ENCODE measurements at places on chromosomes 12 and 14.
A peak's percentile ranks its signal among the peaks of the same experiment; 100 is the strongest.

DNA sequence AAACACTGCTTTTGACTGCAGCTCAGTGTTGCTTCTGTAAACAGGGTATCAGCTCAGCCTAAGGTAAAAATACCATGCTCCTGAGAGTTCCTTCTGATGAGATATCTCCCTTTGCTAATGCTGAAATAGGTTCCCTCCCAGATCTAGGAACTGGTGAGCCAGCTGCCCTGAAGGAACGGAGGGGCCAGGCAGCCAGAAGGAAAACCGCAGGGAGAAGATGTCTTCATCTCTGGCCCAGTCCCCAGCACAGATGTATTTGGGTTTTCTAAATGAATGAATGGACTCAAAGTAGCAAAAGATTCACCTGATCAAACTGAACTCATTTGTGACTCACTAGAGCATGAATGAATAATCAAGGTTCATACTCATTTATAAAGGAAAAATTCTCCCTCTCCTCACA is 247.8 kb downstream of the MSRB3 start:
- no peak for DNase-seq

GRCh38 chr12:24948420-24948756 is 513 bp downstream of the BCAT1 start:
- DNase-seq: peak; percentile 40

- no peak for DNase-seq
These were observed 232.1 kb downstream of the FOXN3 start for GRCh38 chr14:89184952-89185351.

- DNase-seq: no peak
These were observed 52.7 kb downstream of the SPPL3 start for GRCh38 chr12:120851444-120851843.

DNA sequence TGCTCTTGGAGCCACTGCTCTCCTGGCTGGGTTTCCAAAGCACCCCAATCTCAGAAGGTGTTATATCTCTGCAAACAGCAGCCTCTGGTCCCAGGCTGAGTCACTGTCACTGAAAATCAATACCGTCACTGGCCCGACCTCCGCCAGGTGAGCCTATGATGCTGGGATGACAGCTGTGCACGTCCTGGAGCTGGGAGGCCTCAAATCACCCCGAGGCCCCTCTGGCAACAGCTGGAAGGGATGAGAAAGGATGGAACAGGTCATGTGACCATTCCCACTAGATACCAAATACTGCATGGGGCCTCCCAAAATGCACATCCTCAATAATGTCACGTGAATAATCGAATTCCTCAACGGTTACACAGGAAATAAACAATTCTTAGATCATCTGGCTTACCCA is 190.8 kb downstream of the TTC7B start:
- no peak for DNase-seq

GRCh38 chr14:59303216-59303615 is 114.7 kb downstream of the DAAM1 start:
- no peak for DNase-seq

DNA sequence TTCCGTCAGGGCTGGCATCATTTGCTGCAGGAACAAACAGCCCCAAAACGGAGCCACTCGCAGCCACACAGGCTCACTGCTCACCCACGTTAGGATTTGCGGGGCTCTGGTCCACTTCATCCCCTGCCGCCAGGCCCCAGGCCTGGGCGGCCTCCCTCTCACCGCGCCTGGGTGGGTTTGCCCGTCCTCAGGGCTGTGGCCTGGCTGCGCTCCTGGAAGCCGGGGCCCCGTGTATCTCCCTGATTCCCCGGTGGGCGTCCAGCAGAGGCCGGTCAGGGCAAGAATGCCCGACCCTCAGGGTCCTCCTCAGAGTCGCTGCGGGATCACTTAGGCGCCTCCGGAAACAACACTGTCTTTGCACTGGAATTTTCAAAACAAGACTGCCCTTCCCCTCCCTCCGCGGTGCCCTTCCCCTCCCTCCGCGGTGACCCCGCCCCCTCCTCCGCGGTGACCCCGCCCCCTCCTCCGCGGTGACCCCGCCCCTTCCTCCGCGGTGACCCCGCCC is 15.7 kb upstream of the FBRSL1 start:
- DNase-seq: no peak

DNA sequence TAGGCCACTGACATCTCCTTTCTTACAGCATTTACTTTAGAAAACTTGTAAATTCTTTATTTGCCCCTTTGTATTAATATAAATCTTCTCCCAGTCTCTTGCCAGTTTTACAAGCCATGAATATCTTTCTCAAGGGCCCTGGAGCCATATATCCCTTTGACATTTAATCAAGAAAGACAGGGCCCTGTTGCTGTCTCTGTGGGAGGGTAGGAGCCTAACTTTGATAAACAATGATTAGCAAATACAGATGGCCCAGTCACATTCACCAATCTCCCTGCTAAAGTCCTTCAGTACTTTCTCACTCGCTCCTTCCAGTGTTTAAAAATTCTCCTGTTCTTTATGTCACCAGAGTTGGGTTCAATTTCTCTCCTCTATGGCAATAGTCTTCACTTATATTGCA is 479.8 kb upstream of the USP15 start:
- DNase-seq: no peak

GRCh38 chr14:100842799-100843198 is 16.9 kb downstream of the MEG3 start:
- no peak for DNase-seq

GRCh38 chr12:127398016-127398710 is 868.8 kb upstream of the TMEM132C start:
- DNase-seq: no peak

DNA sequence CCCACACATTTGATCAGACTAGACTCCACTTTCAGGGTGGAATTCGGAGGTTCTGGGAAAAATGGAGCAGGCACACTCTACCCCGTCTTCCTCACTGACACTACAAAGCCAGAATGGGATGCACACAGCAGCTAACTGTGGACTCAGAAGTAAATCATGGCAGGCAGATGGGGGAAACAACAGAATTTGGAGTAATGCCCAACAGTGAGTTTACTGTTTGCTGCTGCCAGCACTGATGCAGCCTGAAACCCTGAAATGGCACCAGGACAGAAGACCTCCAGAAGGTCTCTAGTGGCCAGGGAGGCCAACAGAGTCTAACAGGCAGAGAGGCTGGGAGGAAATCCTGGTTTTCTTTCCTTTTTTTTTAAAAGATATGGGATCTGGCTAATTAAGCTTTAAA is 24.6 kb downstream of the KCTD10 start:
- DNase-seq: no peak

DNA sequence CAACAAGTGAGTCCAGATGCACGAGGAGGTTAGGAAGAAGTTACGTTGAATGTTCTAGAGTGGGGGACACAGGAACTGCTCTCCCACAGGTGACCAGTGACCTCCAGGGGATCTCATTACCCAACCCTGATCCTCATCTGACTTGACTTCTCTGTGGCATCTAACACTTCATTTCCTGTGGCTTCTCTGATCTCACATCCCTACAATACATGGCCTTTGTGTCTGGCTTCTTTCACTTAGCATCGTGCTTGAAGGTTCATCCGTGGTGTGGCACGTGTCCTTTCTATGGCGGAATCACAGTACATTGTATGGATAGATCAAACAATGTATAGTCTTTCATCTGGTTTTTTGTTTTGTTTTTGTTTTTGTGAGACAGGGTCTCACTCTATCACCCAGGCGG is 19.3 kb downstream of the CFAP251 start:
- no peak for DNase-seq

DNA sequence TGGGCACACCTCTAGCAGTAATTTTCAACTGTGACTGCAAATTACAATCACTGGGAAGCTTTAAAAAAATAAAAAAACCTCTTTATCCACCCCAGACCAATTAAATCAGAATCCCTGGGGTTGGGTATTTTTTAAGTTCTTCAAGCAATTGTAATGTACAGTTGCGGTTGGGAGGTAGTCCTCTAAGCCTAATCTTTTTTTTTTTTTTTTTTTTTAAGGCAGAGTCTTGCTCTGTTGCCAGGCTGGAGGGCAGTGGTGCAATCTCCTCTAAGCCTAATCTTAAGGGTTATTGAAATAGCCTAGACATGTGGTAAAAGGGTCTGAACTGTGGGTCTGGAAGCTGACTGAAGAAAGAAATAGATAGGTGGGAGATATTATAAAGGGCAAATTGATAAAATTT is 230.5 kb downstream of the AKAP6 start:
- no peak for DNase-seq

DNA sequence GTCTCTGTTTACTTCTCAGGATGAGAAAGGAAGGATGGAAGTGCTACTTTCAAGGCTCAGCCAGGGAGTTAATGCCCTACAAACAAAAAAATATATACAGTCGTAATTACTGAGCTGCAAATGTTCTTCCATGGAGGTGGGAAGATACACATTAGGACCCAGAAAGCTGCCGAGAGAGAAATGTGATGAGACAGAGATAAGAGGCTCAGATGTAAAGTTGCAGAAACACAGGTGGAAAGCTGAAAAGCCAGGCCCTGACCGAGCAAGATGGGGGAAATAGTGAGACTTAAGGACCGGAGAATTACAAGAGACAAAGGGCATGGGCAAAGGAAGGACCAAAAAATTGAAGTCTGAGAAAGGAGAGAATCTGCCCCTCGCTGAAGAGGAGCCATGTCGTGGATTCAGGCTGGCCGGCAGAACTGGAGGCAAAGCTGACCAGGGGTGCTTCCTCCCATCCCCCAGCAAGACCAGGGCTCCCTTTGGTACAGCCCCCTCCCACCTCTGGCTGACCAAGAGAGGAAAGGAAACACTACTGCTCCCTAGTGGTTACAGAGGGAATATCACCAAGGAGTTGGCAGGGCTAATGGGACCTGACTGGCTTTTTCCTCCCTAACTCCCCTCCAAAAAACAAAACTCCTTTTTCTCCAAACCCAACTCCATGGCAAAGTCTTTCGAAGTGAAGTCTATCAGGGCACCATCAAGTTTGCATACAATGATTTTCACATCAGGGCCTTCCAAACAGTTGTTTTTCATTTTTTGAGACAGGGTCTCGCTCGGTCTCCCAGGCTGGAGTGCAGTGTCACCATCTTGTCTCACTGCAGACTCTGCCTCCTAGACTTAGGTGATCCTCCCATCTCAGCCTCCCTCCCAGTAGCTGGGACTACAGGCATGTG is 12.1 kb downstream of the ZFHX2 start:
- peak; percentile 81 for DNase-seq

GRCh38 chr12:72133497-72134055 is 138.6 kb upstream of the TRHDE start:
- DNase-seq: no peak

- DNase-seq: no peak
These were observed 661.7 kb downstream of the VRK1 start for GRCh38 chr14:97458661-97459579.

DNA sequence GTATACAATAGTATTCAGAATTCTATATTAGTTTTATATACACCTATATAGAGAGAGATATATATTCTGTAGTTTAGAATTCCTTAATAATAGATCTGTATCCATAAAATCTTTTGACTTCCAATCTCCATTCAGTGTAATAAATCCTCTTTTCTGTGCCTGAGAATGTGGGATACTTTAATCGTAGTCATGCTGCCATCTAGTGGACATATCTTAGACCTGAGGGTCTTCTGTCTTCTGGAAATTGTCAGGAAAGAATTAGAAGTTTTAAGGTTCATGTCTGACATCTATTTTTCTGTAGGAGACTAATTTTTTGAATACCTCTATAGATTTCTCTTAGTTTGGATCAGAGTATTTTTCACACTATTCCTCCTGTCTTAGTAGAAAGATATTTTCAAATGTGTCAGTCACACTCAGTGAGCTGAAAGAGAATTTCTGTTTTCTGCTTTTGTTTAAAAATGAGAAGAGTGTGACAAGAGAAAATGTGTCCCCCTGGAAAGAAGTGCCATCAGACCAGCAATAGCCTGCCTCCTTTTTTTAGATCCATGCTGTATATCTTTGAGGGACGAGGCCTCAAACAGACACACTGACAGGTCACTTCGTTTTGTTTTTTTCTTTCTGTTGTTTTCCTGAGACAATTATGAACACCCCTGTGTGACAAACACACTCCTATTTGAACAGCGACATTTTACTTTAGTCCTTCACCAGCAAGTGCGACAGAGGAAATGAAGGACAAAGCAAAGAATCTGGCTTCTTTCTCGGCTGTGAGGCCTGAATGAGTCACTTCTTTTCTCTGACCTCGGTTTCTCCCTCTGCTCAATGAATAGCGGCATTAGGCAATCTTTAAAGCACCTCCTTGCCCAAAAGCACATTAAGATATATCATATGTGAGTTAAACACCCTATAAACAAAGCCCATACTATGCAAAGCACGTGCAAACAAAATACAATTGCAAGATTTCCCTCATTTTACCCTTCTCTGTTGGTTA is 96.3 kb downstream of the GALC start:
- DNase-seq: no peak

GRCh38 chr12:83477696-83478095 is 791.0 kb downstream of the TMTC2 start:
- no peak for DNase-seq

Data from HuH-7 (cell line).